ENCODE measurements at places on chromosomes 5 and 9.

GRCh38 chr5:10989577-10990263, 228.7 kb upstream of the DAP start:
- no peak for DNase-seq

GRCh38 chr5:20128343-20128742, 140.3 kb upstream of the CDH18 start:
- no peak for DNase-seq

GRCh38 chr9:92608241-92608908, 61.6 kb downstream of the IPPK start:
- no peak for DNase-seq

DNA sequence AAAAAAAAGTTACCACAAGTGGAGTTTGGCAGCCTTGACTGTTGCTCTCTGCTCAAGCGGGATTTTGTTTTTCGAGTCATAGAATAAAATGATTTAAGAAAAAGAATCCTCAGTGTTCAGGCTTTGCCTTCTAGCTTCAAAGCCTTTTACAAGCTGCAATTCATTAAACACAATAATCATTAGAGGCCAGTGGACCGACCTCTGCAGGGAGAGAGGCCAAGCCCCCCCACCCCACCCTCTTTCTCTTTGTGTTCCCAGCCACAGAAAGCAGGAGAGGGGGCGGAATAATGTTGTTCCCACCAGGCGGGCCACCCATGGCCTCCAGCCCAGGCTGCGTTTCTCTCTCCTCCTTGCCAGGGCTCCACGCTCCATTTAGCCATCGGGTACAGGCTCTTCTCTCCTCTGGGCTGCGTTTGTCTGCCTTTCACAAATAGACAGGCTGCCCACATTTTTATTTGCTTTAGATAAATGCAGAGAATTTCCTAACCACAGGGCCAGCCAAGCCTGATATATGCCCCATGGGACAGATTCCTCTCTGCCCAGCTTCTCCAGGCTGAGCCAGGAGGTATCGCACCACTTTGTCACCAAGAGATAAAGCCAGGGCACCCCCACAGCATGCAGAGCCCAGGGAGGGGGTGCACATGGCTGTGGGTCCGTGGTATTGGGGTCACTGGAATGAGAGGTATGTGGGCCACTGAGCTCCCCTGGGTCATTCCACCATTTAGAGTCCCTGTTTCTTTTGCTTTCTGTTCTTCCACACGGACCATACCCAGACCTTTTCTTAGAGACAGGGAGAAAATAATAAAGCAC, 318.8 kb downstream of the PIK3R1 start:
- peak; percentile 52 for DNase-seq

DNA sequence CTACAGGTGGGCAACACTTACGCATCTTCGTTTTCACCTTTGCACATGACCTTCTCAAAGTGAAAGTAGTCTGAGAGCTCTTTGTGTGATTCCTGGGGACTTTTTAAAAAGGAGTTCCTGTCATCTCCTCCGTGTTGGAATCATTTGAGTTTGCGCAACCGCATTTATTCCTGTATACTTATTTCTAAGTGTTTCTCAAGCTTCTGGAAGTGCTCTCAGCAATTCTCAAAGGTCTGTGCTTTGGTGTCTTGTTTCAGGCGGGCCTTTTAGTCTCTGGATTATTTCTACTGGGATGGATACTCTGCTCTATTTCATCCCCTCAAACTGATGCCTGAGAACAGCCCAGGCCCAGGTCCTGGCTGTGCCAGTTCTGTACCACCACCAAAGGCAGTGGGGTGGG, 226.5 kb upstream of the TUT7 start:
- DNase-seq = no peak

- DNase-seq = no peak
Observed at GRCh38 chr5:168307925-168308584, 16.6 kb downstream of the WWC1 start.

DNA sequence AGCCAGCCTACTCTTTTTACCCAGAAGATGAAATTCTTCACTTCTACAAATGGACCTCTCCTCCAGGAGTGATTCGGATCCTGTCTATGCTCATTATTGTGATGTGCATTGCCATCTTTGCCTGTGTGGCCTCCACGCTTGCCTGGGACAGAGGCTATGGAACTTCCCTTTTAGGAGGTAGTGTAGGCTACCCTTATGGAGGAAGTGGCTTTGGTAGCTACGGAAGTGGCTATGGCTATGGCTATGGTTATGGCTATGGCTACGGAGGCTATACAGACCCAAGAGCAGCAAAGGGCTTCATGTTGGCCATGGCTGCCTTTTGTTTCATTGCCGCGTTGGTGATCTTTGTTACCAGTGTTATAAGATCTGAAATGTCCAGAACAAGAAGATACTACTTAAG, 16.6 kb downstream of the OCLN start:
- DNase-seq = no peak

DNA sequence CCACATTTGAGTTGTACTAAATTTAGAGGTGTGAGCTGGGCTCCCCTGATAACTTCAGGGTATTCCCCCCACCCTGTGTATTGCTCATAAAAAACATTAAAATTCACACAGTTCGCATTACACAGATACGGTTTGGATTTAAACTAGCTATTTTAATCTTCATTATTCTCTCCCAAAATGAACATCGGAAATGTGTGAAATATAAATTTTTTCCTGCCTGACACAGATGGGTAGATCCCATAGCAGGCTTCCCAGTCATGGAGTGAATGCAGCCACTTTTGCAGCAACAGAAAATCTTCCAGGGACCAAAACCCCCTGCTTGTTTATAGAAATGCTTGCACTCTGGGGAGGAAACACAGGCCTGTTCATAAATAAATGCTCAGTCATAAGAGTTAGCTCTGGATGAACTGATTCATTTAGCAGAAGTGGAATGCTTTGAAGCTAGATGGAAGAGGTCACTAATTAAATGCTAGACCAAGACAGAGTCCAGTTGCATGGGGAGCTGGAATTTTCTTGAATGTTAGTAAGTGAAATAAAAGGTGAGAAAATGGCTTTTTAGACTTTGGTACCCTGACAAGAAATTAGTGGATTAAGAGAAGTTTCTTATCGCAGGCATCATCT, 115.6 kb downstream of the PDE8B start:
- DNase-seq = no peak

- no peak for DNase-seq
Observed at GRCh38 chr9:108681851-108682590, 173.8 kb downstream of the ACTL7B start.
